ENCODE measurements at places on chromosomes 7 and 10. TPM values are rescaled to one million over a fixed set of nuclear protein-coding genes. Genes with fewer than 3 reads are reported as not detected.

Gene GFRA1
- polyA plus RNA-seq: not detected

Gene ZNF804B
- polyA plus RNA-seq: not detected

Gene GSTO2
- polyA plus RNA-seq: 1.2 TPM

Gene ADRB1
- 0.10 TPM for polyA plus RNA-seq

Gene DENND11
- 26.4 TPM for polyA plus RNA-seq

Gene MMRN2
- 1.0 TPM for polyA plus RNA-seq

Gene CTTNBP2
- 0.04 TPM for polyA plus RNA-seq

Gene PTPN20
- 0.24 TPM for polyA plus RNA-seq

Gene TRIM50
- not detected for polyA plus RNA-seq

Gene ARMS2
- not detected for polyA plus RNA-seq

Gene SAP25
- polyA plus RNA-seq: 71.9 TPM

Gene SEMA3E
- polyA plus RNA-seq: not detected

Gene RARRES2
- not detected for polyA plus RNA-seq

Gene NAT16
- polyA plus RNA-seq: not detected

Gene POP7
- 8.8 TPM for polyA plus RNA-seq

Gene CYP17A1
- not detected for polyA plus RNA-seq

Gene TMEM176A
- polyA plus RNA-seq: 1.1 TPM

Gene FAS
- polyA plus RNA-seq: 12.4 TPM

Gene PKD2L1
- 0.48 TPM for polyA plus RNA-seq

Gene PDK4
- polyA plus RNA-seq: 0.29 TPM

Gene MSMB
- not detected for polyA plus RNA-seq

Gene BZW2
- polyA plus RNA-seq: 20.6 TPM

Gene TUBB8
- polyA plus RNA-seq: 2.0 TPM

Gene NPTX2
- not detected for polyA plus RNA-seq

Gene ADIRF
- not detected for polyA plus RNA-seq

Gene STK31
- polyA plus RNA-seq: 0.14 TPM

Gene TSPAN13
- polyA plus RNA-seq: 55.2 TPM

Gene MACROH2A2
- not detected for polyA plus RNA-seq

Gene NIPSNAP2
- 19.6 TPM for polyA plus RNA-seq

Gene CALCR
- polyA plus RNA-seq: not detected

Gene TFEC
- 17.3 TPM for polyA plus RNA-seq

Gene AKR1D1
- polyA plus RNA-seq: not detected

Gene SLC13A4
- polyA plus RNA-seq: not detected

Gene PLA2G12B
- polyA plus RNA-seq: not detected

Gene FBXL13
- 0.22 TPM for polyA plus RNA-seq

Gene HOXA4
- polyA plus RNA-seq: 0.30 TPM

Gene KCNIP2
- polyA plus RNA-seq: 23.5 TPM

Gene FAM24B
- polyA plus RNA-seq: 23.4 TPM

Gene TEX47
- not detected for polyA plus RNA-seq

Gene NCF1
- 643 TPM for polyA plus RNA-seq

Gene SFTPA1
- polyA plus RNA-seq: not detected

Gene ICA1
- 0.30 TPM for polyA plus RNA-seq

Gene NEUROG3
- polyA plus RNA-seq: not detected

Gene AQP1
- polyA plus RNA-seq: not detected

Gene C10orf71
- polyA plus RNA-seq: not detected

Gene SPDYE9
- not detected for polyA plus RNA-seq

Gene RGS10
- 15.3 TPM for polyA plus RNA-seq

Gene VSTM2A
- polyA plus RNA-seq: not detected

Gene GIMAP8
- polyA plus RNA-seq: 0.52 TPM

Gene ADGRA1
- polyA plus RNA-seq: not detected

Gene MYO3A
- 0.43 TPM for polyA plus RNA-seq

Gene PSMG3
- polyA plus RNA-seq: 75.7 TPM

Gene C10orf53
- not detected for polyA plus RNA-seq

Gene KCND2
- polyA plus RNA-seq: not detected

Gene RBP3
- not detected for polyA plus RNA-seq

Measured in B cell (primary cell).